ENCODE measurements at places on chromosomes 6 and 20.

DNA sequence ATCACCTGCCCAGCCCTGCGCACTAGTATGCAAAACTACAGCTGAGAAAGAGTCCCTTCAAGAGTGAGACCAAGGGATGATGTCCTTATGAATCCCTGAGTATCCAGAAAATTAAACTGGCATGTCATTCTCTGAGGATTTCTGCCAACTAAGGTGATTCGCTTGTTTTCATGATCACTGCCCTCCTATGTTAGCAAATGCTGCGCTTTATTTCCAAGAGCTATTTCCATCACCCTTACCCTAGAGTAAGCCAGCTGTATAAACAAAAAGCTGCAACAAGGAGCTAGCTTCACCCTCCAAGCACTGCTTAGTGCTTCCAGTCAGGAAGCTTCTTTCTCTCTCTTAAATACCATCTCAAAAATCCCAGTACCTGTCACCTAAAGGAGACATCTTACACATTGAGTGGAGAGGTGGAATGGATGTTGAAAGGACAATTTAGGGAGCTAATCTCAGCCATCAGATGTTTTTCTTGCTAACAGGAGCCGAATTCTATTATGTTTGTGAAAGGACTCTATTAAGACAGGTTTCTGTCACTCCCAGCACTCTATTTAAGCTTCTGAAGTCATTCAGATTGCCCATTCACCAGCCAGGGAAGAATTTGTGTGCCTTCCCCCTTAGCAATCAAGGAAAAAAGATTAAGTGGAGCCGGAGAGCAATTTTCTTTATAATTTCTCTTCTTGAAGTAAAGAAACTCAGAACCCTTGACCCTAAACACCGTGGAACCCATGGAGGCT lies 322.2 kb downstream of the NRN1 start:
- no peak for DNase-seq

DNA sequence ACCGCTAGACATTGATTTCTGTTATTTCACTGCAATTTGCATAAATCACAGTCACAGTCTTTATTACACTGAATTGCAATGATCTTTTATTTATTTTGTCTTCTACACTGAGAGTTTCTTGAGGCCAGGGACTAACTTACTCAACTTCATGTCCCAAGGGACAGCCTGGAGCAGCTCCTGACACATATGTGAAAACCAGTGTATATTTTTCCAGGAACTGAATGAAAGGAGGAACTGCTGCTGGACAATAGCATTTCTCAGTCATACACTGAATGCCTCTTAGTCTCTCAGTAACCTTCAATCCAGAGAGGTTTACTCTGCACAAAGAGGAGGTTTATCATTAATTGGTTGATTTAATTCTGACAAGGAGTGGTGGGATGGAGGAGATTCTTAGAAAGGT lies 5.9 kb downstream of the F13A1 start:
- DNase-seq, result no peak

- DNase-seq, result no peak
Measured at GRCh38 chr6:166905505-166906134, 50.7 kb downstream of the RNASET2 start.

DNA sequence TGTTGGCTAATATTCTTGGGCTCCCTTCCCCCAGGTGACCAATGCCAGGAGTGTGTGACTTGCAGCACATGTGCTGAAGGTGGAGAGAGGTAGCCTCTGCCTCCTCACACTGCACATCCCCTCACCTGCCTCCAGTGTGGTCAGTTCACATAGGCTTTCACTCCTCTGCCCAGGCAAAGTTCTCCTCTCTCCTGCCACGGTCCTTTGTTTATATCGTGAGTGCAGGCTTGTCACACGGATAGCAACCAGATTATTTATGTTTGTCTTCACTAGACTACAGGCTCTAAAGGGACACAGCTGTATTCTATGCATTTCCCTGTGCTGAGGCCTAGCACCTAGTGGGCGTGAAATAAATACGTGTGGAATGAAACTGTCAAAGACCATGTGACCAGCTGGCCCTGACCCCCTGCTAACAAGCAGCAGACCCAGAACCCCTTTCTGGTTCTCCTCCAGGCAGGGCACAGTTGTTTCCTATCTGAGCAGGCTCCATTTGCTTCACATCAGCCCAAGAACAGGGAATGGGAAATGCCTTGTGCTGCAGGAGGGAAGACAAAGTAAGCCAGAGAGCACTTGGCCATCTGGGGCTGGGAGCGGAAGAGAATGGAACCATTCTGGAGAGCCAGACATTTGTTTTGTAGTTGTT lies 42.3 kb downstream of the UNC5CL start:
- no peak for DNase-seq

- DNase-seq, result peak; percentile 41
Measured at GRCh38 chr6:2952557-2953095, 18.7 kb downstream of the SERPINB6 start.

DNA sequence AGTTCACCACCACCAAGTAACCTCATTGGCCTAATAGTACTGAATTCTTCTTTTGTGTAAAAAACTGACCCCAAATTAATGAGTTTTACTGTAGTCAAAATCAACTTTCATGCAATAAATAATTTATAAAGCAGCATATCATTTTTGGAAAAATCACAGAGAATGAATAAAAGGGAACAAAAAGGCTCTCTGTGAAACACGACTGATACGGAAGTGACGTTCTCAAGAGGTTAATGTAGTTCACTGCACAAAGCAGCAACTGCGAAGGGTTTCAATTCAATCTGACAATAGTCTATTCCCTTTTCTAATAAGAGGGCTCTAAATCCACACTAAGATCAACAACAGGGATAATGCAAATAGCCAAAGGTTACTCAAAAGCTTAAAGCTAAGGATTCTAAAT lies 70.3 kb downstream of the PREP start:
- DNase-seq, result no peak

DNA sequence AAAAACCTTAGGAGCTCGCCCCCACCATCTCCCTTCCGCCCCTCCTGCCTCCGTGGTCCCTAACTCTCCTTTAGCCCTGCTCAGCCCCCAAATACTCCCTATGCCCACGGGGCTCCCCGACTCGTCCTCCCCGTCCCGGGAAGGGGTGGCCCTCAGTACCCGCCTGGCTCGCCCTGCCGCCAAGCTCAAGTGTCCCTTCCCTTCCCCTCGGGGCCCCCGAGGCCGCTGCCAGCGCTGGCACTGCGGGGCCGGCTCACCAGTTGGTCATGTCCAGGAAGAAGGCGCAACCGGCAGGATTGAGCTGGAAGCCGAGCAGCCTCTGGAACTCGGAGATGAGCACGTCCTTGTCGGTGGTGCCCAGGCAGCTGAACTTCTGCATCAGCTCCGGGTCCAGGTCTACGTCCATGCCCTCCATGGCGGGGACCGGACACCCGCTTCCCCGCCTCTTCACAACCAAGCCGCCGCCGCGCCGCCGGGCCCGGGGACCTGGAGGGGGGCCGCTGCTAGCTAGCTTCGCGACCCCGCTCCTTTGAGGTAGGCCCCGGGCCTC lies 303 bp downstream of the ILRUN start:
- DNase-seq, result no peak

DNA sequence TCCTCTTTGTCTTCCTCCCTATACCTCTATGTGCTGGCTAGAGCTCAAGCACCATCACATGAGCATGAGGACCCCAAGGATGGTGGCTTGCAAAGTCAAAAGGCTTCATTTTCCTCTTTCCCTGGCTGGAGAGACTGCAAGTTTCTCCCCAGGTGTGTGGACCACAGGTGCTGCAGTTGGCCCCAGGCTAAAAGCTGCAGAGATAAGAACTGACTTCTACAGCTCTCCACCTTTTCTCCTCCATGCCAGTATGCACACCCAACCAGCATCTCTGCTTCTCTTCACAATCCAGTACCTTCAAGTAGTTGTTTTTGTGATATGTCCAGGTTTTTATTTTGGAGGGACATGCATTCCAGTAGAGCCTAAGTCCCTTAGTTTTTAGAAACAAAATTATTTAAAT lies 29.1 kb downstream of the PRKN start:
- no peak for DNase-seq

DNA sequence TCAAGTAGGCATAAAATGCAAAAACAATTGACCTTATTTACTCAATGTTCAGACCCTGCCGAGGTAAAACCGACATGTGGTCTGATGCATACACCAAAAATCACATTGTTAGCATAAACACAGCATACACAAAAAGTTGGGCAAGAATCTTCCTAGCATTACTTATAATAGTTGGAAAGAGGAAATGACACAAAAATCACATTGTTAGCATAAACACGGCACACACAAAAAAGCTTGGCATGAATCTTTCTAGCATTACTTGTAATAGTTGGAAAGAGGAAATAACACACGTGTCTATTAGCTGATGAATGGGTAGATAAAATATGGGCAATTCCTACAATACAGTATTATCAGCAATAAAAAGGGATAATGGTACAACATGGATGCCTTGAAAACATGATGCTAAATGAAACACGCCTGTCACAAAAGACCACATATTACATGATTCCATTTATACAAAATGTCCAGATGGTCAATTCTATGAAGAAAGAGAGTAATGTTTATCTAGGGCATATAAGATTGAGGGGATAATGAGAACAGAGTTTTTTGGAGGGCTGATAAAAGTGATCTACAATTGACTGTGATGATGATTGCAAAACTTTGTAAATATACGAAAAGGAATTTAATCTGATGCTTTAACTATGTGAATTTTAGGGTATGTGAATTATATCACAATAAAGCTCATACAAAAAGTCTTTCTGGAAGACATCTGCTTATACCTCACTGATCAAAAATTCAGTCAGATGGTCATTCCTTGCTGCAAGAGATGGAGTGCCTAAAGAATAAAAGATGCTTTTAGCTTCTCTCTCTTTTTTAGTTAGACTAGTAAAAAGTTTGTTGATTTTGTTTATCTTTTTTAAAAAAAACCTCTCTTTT lies 1019.5 kb upstream of the CITED2 start:
- DNase-seq, result no peak

DNA sequence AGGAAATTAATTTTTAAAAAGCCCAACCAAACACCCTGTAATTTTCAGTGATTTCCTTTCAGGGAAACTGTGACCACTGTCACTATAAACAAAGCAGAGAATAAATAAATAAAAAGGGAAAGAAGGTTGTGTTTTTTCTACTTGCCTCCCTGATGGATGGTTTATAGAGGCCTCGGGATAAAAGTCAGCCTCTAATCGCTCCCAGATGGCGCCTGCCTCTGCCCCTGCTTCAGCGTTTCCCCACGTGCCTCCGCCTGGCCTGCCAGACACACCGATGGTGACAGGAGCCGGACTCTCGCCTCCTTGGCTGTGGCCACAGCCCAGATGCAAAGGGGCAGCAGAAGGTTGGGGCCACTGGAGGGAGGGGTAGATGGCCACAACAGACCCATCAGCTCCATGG lies 327.7 kb downstream of the CDC5L start:
- DNase-seq, result no peak

- DNase-seq, result no peak
Measured at GRCh38 chr6:51618563-51618962, 468.9 kb downstream of the PKHD1 start.

DNA sequence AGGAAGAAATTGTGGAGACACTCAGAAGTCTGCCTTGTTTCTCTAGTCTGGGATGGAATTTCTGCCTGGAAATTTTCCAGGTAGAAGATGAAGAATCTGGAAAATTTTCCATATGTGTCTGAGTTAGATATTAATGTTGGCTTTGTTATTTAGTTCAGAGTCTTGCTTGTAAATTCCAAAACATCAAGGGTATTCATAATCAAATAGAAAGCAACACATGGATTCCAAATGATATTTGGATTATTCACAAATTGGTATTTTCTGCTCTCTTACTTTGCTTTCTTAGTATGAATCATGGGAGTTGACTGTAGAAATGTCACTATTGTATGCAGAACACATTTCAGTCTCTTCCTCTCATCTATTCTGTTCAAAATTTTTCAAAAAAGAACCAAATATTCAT lies 116.0 kb downstream of the GRIK2 start:
- no peak for DNase-seq

DNA sequence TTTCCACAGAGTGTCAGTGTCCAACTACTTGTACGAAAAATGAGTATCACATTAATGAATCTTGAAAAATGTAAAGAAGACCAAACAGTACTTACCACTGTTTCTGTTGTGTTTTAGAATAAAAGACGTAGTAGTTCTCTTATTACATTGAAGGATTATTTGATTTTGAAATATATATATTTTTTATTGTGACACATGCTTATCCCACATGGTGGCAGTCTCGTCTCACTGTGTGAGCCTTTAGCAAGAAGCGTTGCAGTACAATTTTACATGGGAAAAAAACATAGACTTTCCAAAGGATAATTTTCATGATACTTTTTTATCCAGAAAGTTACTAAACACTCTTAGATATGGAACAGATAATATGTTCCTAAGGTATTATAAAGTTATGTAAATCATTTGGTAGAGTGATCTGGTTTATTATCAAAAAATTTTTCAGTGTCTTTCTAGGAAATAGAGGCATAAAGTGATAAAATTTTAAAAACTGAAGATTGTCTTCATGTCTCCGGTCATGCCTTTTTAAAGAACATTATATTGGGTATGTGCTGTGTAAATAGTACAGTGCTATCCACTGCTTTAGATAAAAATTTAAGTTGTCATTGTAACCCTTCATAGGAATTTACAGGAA lies 117.5 kb upstream of the SAMD5 start:
- no peak for DNase-seq

GRCh38 chr6:122829456-122829855 lies 40.4 kb downstream of the SMPDL3A start:
- DNase-seq, result no peak

GRCh38 chr6:33935439-33936080 lies 131.8 kb upstream of the MLN start:
- DNase-seq, result no peak

DNA sequence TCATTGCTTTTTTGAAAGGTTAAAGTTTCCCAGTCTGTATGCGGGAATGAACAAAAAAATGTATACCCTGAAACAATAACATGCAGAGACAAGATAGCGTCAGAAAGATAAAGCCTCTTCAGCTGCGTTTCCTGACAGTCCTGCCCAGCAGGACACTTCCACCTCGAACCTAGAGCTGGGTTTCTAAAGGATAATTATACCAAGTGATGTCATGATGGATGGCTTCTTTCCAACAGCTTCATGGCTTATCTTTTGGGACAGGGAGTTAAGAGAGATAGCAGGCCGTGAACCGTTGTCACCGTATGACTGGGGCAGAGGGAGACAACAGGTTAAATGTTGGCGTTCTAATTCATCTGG lies 267.6 kb upstream of the SGK1 start:
- no peak for DNase-seq

- DNase-seq, result no peak
Measured at GRCh38 chr6:53282234-53282633, 66.5 kb downstream of the ELOVL5 start.

DNA sequence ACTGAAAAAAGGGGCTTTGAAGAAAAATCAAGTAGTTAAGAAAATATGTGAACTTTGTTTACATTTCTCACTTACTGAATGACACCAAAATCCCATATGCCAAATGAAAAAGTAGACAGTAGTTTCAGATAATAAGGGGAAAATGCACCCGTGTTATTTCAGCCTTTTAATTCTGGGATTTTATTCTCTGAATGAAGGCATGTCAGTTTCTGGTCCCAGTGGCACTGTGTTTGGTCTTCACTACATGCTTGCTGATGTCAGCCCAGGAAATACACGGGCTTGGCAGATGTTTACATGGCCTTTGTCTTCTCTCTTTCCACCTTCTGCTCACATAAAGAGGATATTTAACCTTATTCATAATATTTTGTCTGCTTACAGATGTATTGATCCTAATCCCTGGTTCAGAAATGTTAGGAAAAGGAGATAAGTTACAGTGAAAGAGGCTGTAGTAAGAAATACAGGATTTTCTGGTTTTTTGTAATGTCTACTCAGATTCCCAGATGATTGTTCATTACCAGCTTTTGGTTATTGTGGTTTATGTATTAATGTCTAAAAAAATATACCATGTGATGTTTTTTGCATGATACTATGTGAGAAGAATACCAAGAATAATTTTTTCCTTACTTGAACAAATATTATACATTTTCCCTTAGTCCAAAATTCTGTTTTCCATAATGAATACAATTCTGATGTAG lies 27.7 kb downstream of the DSE start:
- DNase-seq, result no peak

Data from anterior cingulate cortex (tissue), 58 donors.